ENCODE measurements at places on chromosomes 6 and 20. TPM values are rescaled to one million over a fixed set of nuclear protein-coding genes. Genes with fewer than 3 reads are reported as not detected.

ZSCAN16 gene
- 5.8 TPM for total RNA-seq

RNF39 gene
- total RNA-seq, result 0.23 TPM

DNA sequence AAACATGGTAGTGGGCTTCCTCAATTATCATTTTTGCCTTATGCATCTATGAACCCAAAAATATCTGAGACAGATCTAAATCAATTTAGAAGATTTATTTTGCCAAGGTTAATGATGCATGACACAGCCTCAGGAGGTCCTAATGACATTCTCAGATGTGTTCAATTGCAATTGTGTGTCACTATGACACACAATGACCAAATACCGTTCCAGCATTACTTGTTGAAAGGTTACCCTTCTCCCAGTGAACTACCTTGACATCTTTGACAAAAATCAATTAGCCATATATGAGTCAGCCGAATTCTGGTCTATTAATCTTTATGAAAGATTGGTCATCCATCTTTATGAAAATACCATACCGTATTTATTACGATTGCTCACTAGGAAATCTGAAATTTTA lies 592.5 kb upstream of the GJE1 start:
- DNase-seq, result no peak

NNAT gene
- total RNA-seq, result not detected

HTR1E gene
- not detected for total RNA-seq

ROMO1 gene
- 354 TPM for total RNA-seq

WRNIP1 gene
- total RNA-seq, result 51.7 TPM

CCNC gene
- 93.1 TPM for total RNA-seq

- DNase-seq, result no peak
Observed at GRCh38 chr6:136788069-136788902, 4.0 kb downstream of the MAP3K5 start.

ARMH2 gene
- not detected for total RNA-seq
